ENCODE measurements at places on chromosomes 3 and 15.
A peak's percentile ranks its signal among the peaks of the same experiment; 100 is the strongest.

GRCh38 chr15:88987591-88987933 is 74.4 kb upstream of the MFGE8 start:
- no peak for DNase-seq

DNA sequence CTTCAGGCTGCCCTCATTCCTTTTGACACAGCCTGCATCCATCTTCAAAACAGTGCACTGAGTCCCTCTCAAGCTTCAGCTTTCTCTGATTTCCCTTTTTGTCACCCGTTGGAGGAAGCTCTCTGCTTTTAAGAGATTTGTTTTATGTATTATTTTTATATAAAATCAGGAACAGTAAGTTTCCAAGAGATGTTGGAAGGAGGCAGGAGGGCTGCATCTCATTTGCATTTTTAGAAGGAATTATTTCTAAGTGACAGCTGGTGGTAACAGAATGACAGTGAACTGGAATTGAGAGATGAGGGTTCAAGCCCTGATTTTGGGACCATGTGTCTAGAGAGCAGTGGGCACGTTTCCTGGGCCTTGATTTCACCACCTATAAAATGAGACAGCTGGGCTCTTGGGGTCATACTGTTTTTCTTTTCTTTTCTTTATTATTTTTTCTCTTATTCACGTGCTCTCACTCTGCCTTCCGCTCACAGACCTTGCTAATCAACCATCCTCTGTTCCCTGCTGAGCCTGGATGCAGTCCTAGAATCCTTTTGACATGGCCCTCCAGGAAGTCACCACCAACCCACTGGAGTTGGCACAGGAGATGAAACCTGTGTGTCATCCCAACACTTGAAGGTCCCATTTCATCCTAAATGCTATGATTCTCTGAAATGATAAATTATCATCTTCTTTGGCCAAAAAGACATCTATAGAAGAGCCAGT is 148.6 kb downstream of the CACNA2D3 start:
- no peak for DNase-seq

GRCh38 chr15:83323296-83323711 is 38.8 kb upstream of the BNC1 start:
- DNase-seq, result no peak

GRCh38 chr3:182349951-182350517 is 443.3 kb upstream of the ATP11B start:
- no peak for DNase-seq

- DNase-seq, result no peak
These were observed 59.5 kb upstream of the POU1F1 start for GRCh38 chr3:87335931-87336330.

DNA sequence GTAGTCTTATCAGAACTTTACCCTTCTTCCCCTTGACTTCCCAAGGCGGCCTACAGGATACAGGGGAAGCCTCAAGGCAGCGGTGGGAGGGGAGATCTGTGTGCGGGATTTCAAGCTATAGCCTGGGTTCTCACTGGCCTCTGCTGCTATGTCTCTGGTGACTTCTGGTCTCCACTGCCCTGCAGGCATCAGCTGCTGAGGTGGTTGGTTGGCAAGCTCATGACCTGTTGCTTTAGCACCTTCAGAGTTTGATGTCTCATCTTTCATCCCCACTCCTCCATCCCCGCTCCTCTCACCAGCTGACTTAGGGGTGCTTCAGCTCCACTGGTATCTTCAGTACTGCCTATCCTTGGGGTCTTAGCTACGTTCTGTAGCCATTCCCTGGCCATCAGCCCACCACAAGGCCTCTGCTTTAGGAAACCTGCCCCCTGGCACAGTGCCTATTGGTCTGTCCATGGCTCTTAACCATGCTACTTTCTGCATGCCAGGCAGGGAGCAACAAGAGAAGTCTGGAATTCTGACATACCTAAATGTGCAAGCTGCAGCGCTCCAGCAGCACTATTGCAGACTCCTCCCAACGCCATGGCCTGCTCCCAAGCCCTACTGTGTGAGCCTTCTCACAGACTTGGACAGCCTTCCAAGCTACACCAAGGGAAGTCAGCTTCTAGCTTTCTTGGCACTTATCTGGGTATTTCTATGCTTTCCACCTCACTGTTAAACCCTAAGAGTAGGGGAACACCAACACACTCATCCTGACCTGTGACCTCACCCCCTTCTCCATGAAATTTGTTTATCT is 1.8 kb upstream of the YEATS2 start:
- no peak for DNase-seq

DNA sequence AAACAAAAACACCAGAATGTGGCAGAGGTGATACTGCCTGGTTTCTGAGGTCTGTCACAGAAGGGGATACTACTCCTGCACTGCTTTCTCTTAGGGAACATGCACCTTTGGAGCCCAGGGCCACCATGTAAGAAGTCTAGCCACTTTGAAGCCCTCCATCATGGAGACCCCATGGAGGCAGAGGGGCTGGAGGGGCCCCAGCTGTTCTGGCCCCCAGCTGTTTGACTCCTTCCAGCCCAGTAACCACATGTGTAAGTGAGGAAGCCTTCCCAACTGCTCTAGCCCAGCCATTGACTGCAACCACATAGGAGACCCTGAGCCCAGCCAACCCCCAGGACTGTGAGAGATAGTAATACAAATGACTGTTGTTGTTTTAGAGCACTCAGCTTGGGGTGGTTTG is 9.0 kb upstream of the IGDCC4 start:
- DNase-seq, result no peak

DNA sequence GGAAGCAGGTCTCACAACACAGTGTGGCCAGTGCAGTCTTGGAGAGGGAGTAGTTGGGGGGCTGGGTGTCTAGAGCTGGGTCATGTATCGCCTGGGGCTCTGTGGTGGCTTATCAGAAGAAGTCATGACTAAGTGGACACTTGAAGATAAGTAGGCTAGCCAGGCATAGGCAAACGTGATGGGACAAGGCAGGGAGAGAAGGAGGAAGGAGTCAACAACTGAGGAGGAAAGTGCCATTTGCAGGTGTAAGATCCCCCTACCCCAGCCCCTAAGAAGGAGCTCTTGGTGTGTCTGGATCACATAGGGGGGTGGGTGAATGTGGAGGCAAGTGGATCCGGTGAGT is 352.3 kb downstream of the LRTM1 start:
- no peak for DNase-seq

- no peak for DNase-seq
These were observed 5.5 kb downstream of the SEMA5B start for GRCh38 chr3:123021996-123022510.

DNA sequence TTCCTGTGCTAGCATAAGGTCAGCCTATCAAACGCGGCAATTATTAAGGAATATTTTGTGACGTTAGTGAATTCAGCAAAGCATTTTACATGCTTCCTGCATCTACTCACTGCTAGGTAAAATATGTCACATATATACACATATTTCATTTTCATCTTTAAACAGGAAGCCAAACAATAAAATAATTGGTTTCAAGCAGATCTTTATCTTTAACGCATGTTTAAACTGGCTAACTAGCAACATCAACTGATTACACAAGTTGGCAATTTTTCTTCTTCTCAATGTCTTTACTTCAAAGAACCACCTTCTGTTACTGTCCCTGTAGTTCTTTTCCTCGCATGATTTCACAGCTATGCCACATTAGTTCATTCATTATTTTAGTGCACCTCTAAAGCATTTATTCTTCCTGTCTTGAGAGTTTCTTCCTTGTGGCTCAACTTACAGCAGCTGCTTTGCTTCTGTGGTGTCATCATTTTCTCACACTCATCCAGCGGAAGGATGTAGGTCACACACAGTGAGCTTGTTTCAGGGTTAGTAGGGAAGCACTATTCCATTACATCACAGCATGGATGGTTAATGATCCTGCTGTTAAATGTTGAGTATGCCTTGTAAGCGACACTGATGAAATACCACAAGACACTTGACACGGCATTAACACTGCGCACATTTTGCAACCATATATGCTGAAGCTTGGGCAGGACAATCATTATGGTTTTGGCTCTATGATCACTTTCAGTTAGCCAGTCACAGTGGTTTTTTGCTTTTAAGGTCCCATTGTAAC is 2.3 kb upstream of the BCHE start:
- peak; percentile 32 for DNase-seq

DNA sequence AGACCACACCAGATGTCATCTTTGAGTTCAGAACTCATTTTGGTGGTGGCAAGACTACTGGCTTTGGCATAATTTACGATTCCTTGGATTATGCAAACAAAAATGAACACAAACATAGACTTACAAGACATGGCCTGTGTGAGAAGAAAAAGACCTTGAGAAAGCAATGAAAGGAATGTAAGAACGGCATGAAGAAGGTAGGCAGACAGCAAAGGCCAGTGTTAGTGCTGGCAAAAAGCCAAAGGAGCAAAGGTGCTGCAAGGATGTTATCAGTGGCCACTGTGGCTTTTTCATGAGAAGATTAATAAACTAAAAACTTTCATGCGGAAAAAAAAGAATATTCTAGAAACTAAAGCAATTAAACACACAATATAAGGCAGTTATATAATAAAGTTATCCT is 21.9 kb downstream of the AAGAB start:
- DNase-seq, result no peak

DNA sequence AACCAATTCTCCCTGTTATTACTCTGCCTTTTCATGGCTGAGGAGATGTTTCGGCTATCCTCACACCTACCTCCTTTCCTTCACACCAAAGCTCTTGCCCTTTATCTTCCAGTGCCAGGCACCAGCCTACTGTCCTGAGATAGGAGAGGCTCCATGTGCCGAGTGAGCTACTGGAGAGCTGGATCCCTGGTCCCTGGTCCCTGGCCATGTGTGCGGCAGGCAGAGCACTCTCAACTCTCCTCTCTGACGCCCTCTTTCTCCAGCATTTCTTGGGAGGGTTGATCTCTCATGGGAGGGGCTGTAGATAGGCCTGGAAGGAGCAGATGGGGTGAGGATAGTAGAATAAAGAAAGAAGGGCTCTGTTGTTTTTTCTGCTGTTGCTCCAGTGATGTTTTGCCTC is 277.1 kb upstream of the UMPS start:
- no peak for DNase-seq

- DNase-seq, result no peak
These were observed 116.4 kb upstream of the ARHGEF3 start for GRCh38 chr3:56918111-56918568.

Data from NCI-H510A (cell line).